ENCODE measurements at places on chromosomes 7 and 10.
A peak's percentile ranks its signal among the peaks of the same experiment; 100 is the strongest.

- peak; percentile 15 for DNase-seq
Observed at GRCh38 chr7:94510582-94511496, 1.2 kb downstream of the CASD1 start.

- DNase-seq = no peak
Observed at GRCh38 chr7:140512317-140513000, 33.2 kb upstream of the MKRN1 start.

DNA sequence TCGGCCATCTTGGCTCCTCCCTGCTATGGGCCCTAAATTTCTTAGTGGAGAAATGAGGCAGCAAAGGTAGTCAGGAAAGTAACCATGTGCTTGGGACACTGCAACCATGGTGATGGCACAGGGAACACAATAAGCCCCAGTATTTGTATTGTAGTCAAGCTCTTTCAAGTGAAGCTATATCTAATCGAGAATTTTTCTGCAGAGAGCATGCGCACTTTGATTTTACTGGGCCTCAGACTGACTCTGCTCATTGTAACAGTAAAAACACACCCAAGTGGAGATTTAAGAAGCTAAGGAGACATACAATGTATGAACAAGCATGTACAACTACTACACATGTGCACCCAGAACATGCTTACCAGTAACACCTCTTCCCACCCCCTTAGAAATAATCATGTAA lies 67.3 kb upstream of the TMEM229A start:
- no peak for DNase-seq

DNA sequence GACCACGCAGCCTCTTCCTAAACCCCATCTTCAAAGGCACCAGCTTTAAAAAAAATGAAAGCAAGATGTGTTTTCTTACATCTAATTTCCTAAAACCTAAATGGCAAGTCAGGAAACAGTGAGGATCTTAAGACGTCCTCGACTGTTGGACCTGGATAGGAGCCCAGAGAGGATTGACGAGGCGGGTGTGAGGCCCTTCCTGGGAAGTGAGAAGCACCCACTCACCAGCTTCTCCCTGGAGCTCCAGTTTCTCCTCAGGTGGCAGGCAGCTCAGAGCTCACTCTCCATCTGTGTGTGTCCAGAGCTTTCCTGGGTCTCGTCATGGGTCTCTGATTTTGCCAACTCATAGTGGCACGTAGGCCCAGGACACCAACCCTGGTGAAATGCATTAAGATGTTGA lies 614.0 kb upstream of the AUTS2 start:
- no peak for DNase-seq

DNA sequence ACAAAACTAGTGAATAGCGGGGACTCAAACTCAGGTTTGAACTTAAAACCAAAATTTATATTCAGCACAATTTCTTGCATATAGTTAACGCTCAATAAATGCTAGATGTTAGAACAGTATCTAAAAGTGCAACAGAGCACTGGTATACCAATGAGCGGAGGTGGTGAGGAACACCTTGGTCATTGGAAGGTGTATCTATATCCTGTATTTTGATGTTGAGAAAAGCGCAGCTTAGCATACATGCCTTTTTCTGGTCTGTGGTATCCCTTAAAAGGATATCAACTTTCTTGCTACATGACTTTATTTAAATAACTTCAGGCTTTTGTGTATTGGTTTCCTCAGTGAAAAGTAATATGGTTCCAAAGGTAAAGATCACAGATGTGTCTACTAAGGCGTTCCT lies 33.3 kb upstream of the DNAJB12 start:
- no peak for DNase-seq
